Bone marrow (tissue), 2 donors: ENCODE measurements at places on chromosomes 12 and 14.

- peak; percentile 0 for DNase-seq
Observed at GRCh38 chr14:77458249-77458950, 507 bp downstream of the AHSA1 start.

DNA sequence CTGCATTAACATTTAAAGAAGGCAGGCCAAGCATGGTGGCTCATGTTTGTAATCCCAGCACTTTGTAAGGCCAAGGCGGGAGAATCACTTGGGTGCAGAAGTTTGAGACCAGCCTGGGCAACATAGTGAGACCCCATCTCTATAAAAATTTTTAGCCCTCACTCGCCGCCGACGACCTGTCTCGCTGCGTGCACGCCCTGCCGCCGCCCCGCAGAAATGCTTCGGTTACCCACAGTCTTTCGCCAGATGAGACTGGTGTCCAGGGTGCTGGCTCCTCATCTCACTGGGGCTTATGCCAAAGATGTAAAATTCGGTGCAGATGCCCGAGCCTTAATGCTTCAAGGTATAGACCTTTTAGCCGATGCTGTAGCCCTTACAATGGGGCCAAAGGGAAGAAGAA lies 10.8 kb upstream of the RBMS2 start:
- no peak for DNase-seq

DNA sequence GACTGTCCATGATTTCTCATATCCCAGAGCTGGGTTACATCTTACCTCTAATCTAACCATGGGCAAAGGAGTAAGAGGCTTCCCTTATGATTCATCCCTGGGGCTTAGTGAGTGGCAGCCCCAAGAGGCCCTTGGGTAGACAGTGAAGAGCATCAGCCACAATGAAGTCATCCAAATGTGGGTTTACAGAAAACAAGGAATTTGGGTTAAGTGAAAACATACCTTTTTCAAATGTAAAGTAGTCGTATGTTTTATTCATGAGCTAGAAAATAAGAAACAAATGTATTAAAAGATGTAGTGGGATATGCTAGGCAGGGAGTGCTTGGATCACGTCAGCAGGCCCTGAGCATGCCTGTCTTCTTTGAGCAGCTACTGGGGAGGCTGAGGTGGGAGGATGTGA lies 54.0 kb upstream of the ELK3 start:
- no peak for DNase-seq

- DNase-seq = no peak
Observed at GRCh38 chr14:89625731-89626232, 208.7 kb upstream of the FOXN3 start.

DNA sequence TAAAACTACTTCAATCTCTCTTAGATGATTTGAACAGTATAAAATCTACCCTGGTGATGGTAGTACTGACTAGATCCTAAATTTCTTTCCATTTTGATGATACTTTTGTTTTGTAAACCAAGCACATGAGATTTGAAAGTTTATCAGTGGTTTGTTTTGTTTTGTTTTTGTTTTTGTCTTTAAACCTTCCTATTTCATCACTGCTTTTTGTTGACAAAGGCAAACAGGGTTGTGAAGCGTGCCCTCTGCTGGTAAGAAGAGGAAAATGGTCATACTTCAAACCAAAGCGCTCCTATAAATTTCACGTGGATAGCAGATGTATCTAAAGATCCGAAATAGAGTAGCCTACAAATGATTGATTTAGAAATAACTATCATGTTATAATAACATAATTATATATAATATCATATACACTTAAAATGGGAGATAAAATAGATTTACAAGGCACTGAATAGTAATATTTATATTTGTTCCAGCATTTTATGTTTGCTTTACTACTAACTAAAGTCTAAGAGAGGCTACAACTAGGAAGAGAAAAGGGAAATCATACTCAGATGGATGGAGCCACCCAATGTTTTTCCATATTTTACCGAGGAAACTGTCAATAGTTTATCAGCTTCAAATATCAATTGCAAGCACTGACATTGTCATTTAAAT lies 254.0 kb upstream of the USP15 start:
- DNase-seq = peak; percentile 38

DNA sequence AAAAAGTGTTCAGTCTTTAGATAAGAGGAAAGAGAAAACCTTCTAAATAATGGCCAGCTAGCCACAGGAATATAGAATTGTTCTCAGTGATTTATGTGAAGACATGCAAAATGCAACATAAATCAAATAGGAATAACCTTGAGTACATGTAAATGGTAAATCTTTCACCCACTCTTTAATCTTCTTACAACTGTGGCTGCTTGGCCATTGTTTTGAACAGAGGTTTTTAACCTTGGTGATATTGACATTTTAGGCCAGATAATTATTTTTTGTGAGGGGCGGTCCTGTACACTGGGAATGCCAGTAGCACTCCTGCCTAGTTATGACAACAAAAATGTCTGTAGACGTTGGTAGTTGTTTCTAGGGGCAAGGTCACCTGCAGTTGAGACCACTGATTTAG lies 479.9 kb upstream of the NOVA1 start:
- DNase-seq = no peak

DNA sequence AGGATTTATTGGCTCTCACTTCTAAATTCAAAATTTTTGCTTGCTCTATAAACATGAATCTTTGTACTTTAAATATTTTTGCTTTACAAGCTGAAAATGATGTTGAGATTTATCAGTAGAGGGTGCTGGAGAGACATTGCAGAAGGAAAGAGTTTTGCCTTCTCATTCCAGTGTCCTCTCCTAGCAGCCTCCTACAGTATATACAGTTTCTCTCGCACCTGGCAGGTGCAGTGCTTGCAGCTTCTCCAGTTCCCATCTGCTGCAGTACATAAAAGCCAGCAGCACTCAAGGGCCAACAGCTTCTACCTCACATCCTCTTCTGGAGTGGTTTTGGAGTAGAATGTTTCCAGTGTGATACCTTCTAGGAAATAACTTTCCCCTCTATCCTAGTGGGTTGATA lies 601.8 kb upstream of the ATXN7L3B start:
- DNase-seq = no peak

DNA sequence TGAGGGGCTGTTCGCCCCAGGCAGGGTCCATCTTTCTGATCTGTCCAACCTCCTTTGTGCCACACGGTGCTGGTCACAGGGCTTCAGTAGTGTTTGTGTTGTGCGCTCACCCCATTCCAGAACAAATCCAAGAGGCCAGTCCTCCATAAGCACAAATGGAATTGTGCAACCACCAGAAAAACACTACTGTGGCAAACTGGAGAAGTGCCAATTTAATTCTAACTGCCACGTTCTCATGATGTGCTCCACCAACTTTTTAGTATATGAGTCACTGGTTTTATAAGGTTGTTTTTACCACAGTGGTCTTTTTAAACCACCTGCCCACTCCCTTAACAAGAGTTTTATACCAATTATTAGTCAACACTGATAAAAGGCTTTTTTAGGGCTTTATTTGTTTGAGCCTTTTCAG lies 380.2 kb downstream of the NAV3 start:
- DNase-seq = no peak

GRCh38 chr12:107845226-107845979 lies 70.9 kb downstream of the ASCL4 start:
- DNase-seq = no peak

DNA sequence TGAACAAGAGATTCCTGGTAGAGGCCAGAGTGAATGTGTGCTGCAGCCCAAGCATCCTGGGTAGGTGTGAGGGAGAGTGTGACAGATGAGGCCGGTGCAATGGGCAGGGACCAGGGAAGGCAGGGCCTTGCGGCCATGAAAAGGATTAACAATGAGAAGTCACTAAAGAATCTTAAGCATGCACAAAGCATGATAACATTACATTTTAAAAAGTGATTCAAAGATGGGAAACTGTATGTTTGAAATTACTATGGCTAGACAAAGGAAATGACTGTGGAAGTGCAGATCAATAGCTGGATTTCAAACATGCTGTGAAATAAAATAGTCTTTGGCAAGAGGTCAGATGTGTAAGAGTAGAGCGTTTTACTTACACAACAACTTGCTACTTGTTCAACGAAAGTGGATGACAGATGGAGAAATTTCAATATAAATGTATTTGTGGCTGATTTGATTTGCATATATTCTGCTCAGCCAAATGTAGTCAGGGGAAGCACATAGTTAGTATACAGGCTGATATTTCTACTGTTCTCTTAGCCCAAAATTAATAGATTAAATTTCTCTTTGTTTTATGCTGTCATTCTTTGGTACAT lies 175.5 kb downstream of the CCDC59 start:
- no peak for DNase-seq
